ENCODE measurements at places on chromosomes 11 and 22.
A peak's percentile ranks its signal among the peaks of the same experiment; 100 is the strongest.

GRCh38 chr11:68683536-68684384 lies 584 bp upstream of the GAL start:
- DNase-seq, result no peak

DNA sequence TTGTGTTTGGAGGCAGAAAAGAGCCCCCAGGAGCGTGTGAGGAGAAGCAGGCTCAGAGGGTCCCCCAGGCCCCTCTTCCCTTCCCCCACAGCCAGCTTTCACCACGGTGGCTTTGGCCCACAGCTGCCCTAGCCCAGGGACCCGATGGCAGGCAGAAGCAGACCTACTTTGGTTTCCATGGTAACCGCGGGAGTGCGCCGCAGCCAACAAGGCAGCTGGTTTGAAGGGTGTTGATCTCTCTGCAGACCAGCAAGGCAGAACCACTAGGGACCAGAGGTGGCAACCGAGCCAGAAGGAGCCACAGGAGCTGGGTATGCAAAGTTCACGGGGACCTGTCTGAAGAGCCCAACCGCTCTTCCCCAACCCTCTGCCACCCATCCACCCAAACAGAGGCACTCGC lies 69.4 kb downstream of the BUD13 start:
- peak; percentile 54 for DNase-seq

DNA sequence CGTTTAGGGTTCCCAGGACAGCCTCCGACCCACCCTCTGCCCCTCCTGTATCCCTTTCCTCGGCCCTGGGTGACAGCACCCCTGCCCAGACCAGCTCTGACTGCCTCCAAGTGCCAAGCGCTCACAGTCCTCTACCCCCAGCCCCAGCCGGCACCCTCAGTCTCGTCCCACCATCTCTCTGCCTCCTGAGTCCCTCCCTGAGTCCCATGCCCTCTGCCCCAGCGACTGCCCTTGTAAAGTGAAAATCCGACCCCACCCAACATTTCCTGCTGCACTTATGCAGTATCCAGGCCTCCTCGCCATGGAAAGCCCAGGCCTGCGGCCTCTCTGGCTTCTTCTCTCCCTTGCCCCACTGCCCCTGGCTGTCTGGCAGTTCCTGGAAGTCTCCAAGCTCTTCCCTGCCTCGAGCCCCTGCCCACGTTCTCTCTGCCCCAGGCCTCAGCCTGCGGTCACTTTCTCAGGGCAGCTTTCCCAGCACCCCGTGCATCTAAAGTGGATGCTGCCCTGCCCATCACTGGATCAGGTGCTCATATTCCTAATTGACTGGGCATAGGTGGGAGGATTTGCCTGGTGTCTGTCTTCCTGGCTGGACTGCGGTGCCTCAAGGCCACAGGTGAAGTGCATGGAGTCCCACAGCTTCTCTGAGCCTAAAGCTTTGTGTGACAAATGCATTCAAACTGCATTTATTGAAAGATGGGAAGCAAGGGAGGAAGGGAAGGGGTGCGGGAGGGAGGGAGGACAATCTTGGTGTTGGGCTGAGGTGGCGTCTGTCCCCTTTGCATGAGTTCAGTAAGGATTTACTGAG lies 17.7 kb upstream of the IL2RB start:
- DNase-seq, result no peak

DNA sequence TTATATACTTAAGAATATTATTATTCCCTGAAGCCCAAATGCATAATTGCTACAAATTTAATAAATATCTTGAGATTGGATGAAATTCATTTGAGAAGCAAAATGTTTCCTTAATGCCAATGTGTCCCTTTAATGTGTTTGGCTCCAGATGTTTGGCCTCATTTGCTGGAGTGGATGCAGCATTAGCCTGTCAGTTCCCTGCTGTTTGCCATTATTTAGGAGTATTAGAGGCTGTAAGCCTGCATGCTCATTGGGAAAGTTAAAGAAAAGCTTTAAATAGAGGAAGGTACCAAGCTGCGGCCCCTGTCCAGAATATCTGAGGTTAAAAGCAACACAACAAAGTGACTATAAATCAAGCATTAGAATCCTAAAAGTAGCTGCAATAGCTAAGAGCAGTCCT lies 54.8 kb upstream of the PITPNB start:
- DNase-seq, result no peak

- DNase-seq, result no peak
These were observed 687.8 kb downstream of the KCNA4 start for GRCh38 chr11:29328961-29329441.

- DNase-seq, result no peak
These were observed 112.0 kb downstream of the PLEKHA7 start for GRCh38 chr11:16902182-16902581.

DNA sequence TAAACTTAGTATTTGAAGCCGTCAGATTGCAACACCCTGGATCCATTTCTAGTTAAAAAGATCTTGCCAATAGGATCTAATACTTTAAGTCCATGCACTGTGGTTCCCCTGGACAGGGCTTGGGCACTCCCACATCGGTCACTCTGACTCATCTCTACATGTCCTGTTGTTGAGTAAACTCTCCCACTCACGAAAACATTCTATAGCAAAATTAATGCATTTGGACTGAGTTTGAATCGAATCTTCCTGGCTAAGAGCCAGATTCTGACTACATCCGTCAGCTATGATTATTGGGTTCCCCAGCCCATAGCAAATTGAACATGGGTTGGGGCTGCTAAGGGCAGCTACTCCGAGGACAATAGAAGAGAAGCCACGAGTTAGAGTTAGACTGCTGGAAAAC lies 182.1 kb upstream of the SORL1-AS1 start:
- DNase-seq, result no peak

DNA sequence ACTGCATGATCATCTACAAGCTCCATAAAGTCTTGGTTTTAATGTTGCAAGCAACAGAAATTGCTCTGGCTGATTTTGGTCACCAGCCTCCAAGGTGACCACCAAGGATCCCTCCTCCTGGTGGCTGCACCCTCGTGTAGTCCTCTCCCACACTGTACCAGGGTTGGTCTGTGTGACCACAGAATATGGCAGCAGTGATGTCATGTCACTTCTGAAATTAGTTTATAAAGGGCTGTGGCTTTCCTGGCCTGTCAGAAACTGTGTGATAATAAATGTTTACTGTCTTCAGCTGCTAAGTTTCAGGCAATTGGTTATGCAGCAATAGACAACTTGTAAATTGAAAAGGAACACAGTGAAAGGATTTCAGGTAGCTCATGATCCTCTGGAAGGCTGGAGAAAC lies 5.3 kb upstream of the PRDM11 start:
- no peak for DNase-seq

DNA sequence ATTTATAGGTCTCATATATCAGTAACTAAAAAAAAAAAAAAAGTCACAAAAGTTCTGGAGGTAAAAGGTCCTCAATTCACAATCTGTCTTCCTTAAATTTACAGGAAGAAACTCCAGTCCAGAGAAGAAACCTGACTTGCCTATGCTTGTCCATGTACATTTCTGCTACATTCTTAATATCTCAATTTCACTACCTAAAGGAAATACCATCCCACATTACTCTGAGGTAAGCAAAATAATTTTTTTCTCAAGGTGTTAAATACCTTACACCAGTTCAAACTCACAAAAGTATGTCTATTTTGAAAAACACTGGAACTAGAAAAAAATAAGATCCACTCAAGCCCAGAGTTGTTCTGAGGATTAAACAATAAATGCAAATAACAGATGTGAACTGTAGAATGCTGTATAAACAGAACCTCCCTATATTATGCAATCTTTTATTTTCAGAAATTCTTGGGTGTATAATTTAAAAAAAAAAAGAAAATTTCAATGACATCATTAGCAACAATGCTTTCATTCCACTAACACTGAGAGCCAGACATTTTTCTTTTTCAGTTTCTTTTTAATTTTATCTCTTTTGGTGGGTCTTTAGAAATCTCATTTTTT lies 49.9 kb upstream of the GDPD4 start:
- no peak for DNase-seq

DNA sequence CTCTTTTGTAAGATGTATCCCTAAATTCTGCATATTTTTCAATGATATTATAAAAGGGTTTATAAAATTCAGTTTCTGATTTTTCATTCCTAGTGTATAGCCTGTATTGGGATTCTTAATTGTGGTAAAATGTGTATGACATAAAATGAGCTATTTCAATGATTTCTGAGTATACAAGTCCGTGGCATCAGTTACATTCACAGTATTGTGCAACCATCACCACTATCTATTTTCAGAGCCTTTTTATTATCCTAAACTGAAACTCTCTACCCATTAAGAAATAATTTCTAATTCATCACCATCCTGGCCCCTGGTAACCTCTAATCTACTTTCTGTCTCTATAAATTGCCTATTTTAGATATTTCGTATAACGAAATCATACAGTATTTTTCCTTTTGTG lies 39.8 kb downstream of the EIF3F start:
- no peak for DNase-seq

DNA sequence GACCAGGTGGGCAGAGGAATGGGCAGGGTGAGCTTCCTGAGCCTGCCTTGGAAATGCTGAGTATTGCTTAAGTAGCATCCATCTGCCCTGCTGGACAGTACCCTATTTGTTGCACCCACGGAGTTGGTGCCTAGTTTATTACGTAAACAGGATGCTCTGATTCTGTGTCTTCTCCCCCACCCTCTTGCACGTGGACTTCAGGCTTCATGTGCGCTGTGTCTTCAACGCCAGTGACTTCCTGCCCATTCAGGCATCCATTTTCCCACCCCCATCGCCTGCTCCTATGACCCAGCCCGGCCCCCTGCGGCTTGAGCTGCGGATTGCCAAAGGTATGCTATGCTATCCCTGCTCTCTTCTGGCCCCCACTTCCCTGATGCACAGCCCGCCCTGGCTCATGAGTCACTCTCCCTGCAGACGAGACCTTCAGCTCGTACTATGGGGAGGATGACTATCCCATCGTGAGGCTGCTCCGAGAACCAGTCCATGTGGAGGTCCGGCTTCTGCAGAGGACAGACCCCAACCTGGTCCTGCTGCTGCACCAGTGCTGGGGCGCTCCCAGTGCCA lies 5.7 kb downstream of the ZP1 start:
- no peak for DNase-seq

DNA sequence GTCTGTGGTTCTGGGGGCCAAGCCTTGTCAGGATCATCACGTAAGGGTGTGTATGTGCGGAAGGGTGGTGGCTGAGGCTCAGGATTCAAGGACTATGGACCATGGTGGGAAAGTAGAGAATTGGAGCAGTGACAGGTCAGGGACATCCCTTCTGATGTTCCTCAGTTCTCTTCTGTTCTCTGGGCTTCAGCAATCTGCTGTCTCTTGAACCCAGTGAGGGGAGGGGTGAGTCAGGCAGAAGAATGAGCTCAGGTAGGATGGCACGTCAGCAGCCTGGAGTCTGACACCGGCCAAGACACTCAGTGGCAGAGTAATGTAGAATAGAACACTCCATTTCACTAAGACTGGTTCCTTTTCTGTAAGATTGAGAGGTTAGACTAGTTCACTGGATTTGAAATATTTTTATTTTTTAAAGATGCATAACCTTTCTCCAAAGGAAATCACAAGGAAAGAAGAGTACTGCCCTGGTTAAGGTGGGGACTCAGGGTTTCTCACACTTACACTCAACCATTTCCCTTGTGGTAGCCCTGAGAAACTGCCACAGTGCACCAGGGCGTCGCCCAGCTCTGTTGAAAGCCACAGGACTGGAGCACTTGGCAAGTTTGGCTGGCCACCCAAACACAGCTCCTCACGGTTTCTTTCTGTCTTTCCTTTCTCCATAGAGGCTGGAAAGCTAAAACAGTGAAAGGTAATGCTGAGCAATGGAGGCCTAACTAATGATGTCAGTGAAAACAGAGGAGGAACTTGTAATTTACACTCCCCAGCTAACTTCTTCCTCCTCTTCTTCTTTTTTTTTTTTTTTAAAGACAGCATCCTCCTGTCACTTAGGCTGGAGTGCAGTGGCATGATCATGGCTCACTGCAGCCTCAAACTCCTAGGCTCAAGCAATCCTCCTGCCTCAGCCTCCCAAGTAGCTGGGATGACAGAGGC lies 23.1 kb upstream of the MICAL2 start:
- DNase-seq, result no peak

DNA sequence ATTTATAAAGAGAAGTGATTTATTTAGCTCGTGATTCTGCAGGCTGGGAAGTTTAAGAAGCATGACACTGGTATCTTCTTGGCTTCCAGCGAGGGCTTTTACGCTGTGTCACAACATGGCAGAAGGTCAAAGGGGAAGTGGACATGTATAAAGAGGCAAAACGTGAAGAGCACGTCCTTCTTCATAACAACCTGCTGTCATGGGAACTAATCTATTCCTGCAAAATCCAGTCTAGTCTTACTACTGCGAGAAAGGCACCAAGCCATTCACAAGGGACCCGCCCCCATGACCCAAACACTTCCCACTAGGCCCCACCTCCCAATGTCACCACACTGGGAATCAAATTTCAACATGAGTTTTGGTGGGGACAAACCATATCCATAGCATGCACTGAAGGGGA lies 58.3 kb downstream of the AMOTL1 start:
- DNase-seq, result no peak

- no peak for DNase-seq
These were observed 718 bp downstream of the INTS5 start for GRCh38 chr11:62652161-62653006.

DNA sequence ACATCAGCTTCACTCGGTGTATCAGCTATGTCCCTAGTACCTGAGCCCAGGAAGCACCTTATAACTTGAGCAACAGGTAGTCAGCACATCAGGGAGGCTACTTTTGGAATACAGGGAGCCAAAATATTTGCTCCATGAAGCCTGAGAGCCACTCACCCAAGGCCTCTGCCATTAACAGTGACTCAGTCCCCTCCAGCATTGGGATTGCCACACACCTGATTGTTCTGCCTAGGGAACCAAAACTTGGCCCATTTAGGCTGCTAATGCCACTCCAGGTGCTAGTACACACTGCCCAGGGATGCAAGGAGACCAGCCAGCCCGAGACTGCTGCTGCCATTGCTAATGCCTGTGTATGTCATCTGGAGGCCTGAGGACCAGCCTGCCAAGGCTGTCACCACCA lies 773.6 kb upstream of the TENM4 start:
- no peak for DNase-seq

- DNase-seq, result no peak
These were observed 572.2 kb downstream of the TBC1D22A start for GRCh38 chr22:47334601-47335000.

DNA sequence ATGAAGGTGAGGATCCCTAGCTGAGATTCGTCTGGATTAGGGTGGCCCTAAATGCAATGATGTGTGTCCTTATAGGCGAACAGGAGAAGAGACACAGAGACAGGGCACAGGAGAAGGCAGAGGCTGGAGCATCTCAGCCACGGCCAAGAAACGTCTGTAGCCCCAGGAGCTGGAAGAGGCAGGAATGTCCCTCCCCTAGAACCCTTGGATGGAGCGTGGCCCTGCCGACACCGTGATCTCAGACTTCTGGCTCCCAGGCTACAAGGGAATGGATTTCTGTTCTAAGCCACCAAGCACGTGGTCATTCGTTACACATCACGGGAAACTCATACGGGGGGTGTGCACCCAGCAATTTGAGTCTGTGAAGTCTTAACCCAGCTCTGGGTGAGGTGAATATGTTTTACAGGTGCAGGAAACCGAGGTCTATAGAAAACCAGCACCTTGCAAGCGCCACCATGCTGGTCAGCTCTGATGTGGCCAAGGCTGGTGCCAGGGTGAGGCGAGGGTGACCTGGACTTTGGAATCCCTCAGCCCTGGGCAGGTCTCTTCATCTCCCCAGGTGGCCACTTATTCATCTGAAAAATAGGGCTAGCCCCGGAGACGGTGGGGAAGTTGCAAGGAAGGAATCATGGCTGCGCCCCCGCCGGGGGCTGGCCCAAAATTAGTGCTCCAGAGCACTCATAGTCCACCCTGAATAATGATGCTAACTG lies 89.5 kb upstream of the FGF3 start:
- DNase-seq, result no peak

- DNase-seq, result no peak
These were observed 7.3 kb downstream of the USP47 start for GRCh38 chr11:11848891-11849746.
